GM06990 (cell line): ENCODE measurements at places on chromosomes 4 and X.

GRCh38 chr4:123390846-123391456 lies 5.6 kb upstream of the SPRY1 start:
- DNase-seq = no peak

DNA sequence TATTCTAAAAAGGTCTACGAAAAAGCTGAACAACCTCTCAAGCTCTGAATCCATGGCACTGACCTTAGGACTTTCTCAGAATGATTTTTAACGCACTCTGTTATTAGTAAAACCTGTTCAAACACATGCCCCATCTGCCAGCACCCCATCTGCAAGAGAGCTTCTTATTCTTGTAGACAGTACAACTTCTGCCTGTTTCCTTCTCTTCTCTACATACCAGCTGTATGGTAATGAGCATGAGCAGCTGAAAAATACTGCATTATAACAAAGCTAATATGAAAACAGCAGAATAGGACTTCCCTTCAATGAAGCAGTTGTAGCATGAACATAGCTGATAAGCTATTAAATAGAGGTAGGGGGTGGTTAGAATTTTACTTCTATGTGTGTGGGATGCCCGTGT lies 167.9 kb downstream of the FBXW7 start:
- DNase-seq = no peak

DNA sequence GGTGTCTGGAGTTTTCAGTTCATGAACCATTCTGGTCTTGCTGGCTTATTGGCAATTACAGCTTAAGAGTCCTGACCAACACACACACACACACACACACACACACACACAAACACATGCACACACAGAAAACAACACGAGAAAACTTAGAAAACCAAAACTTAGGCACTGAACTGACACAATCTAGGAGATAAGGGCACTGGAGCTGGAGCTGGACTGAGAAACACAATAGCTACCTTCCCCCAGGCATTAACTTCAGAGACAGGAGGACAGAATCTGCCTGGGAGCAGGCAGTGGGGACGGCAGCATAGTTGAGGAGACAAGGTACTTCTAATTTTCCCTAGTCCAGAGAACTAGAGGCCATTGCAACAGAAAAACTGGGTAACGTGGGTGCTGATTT lies 62.3 kb downstream of the LNX1 start:
- no peak for DNase-seq

DNA sequence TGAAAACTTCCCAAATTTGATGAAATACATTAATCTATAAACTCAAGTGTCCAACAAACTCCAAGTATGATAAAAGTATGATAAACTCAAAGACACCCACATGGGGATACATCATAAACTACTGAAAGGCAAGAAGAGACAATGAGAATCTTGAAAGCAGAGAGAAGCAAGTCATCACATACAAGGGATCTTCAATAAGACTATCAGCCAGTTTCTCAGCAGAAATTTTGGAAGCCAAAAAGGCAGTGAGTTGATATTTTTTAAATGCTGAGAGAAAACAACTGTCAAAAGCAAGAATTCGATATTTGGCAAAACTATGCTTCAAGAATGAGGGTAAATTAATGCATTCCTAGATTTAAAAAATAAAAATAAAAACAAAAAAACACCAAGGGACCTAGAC lies 16.5 kb downstream of the PDCL2 start:
- no peak for DNase-seq

DNA sequence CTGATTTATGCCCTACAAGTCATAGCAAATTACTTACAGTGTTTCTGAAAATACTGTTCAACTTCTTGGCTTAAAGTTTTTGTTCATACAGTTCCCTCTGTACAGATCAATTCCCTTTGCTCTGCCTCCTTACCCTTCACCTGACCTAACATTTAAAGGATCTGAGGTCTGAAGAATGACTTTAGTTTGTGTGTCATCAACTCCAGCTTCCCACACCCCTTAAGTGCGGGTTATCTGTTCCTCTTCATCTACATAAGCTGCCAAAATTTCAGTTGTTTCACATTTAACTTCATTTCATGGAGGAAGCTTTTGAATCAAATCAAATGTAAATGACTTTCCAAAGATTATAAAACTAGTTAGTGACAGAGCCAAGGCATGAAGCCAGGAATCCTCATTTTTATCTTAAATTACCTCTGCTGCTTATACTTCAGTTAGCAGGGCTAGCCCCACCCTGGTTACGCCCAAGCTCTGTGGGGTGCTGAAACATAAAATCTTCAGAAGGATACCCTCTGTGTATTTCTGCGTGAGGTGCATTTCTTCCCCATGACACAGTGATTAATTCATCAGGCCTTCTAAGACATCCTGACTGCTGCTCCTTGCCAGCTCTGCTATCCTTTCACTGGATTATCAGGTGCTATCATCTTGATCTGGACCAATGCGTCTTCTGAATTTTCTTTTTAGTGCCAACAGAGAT lies 16.5 kb downstream of the CXCL1 start:
- no peak for DNase-seq

- DNase-seq = no peak
These were observed 7.8 kb upstream of the SMARCA1 start for GRCh38 chrX:129531132-129531531.

DNA sequence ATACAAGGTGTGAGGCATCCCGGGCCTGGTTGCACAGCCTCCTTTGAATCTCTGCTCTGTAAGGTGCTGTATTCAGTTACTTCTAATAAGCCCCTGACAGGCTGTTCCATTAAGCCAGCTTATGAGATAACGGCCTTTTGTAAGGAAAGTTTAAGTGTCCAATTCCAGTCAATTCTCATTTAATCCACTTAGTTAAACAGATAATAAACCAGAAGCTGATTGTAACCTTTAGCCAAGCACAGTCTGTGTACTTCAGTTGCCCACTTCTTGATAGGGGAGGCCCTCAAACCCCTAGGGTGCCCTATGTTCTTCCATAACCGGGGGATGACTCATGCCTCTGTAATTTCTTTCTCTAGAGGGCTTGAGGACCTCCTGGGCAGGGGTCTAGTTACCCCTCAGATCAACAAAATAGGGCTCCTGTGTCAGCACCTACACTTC lies 63.4 kb downstream of the RASL11B start:
- DNase-seq = no peak

- no peak for DNase-seq
These were observed 94.8 kb downstream of the GPRIN3 start for GRCh38 chr4:89212666-89213381.

DNA sequence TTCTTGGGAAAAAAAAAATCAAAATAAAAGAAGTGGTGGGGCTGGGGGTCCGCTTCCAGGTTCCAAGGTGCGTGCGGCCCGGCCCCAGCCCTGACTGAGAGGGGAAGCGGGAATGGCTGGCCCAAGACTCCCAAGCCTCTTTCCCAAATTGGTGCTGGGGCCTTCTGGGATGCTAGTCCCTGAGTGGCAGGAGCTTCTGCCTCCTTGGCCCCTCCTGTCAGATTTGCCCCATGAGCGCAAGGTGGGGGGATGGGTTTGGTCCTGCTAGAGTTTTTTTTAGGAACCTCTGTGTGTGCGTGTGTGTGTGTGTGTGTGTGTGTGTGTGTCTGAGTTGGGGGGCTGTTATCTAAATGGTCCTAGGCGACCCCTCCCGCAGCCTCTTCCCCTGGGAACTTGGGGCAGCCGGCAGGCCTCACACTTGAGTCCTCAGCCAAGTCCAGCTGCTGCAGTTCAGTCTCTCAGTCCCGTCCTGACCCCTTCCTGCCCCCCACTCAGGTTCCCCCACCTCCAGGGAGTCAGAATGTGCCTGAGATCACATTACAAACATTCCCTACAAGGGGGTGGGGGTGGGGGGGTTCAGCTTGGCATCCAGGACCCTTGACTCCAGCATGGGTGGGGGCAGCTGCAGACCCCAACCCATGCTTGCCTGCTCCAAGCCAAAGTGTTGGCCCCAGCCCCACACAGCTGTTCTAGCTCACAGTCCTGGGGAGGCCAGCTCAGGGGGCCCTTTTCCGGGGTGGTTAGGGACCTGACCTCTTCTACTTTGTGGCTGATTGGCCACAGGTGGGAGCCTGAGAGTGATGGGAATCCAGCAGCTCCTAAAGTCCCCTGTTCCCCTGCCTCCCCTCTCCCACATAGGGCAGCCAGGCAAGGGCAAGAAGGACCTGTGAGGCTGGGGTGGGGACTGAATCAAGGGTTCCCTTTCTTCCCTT lies 4.0 kb downstream of the EFNB1 start:
- DNase-seq = no peak

GRCh38 chrX:96770315-96770714 lies 85.7 kb downstream of the DIAPH2 start:
- no peak for DNase-seq

- DNase-seq = no peak
These were observed 71.3 kb downstream of the STIM2 start for GRCh38 chr4:26931966-26932365.

GRCh38 chr4:33134366-33134765 lies 2414.2 kb downstream of the PCDH7 start:
- no peak for DNase-seq

GRCh38 chr4:125317525-125317877 lies 2.7 kb downstream of the FAT4 start:
- DNase-seq = no peak

DNA sequence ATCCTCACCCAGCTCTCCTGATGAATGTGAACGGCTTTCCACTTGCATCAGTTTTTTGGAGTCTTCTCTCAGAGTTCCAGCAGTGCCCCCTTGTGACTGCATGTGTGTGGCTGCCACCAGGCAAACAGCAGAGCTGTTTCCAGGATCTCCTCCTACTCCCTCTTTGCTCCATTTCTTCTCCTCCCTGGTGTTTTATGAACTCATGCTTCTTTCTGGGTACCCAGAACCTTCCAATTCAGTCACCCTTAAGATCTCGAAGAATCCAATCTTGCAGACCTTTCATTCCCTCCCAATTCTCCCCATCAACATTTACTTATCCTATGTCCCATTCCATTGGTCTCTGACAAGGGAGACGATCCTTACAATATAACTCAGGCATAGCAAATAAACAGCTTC lies 6.8 kb upstream of the TCEANC start:
- DNase-seq = no peak
